ENCODE measurements at places on chromosomes 5 and 9.
A peak's percentile ranks its signal among the peaks of the same experiment; 100 is the strongest.

GRCh38 chr5:116152169-116152568 is 67.3 kb downstream of the COMMD10 start:
- DNase-seq = no peak

DNA sequence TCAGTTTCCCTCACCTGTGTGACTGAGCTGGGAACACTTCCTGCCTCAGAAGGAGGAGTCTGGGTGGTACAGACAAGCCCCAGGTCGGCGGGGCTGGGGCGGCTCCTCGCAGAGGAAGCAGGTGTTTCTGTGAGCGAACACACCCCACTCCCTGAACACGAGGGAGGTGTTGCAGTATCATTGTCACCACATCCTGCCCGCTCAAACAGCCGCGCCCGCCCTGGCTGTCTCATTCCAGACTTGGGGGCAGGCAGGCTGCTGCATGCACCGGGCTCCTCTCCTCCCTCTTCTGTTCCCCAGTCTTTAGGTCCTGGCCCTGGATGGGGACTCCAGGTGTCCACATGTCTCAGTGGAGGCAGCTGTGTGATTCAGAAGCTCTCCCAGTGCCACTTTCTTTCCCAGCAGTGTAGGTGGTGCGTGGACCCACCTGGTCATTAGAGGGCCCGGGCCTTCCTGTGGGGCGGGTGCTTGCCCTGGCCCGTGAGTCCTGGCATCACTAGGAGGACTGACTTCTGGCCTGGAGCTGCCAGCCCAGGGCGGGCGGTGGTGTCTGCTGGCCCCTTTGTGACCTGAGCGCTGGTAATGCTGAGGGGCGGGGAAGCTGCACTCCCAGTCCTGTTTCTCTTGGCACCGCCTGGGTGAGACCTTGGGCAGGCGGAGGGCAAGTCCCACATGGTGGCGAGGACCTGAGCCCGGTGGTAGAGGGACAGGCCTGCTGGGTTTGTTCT is 18.3 kb upstream of the PHYHD1 start:
- DNase-seq = peak; percentile 68

- DNase-seq = no peak
Observed at GRCh38 chr9:131524665-131525315, 6.3 kb downstream of the UCK1 start.

DNA sequence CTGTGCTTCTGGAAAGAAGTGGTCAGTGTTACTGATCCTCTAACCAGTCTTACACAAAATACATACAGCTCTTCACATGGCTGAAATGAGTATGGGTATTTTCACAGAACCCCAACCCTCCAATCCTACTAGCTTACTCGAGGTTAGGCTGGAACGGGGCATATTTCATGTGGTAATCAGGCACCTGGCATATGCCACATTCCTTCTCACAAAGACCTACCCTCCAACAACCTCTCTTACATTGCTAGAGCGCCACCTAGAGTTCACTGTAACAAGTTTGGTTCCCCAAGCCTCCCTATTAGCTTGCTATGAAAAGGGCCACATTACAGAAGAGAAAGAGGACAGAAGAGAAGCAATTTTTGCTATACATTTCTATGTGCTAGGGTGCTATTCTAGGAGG is 597.3 kb downstream of the PRELID2 start:
- DNase-seq = no peak

- no peak for DNase-seq
Observed at GRCh38 chr5:61275841-61276240, 56.2 kb upstream of the ZSWIM6 start.

GRCh38 chr5:12920527-12920926 is 1016.3 kb upstream of the CTNND2 start:
- no peak for DNase-seq

DNA sequence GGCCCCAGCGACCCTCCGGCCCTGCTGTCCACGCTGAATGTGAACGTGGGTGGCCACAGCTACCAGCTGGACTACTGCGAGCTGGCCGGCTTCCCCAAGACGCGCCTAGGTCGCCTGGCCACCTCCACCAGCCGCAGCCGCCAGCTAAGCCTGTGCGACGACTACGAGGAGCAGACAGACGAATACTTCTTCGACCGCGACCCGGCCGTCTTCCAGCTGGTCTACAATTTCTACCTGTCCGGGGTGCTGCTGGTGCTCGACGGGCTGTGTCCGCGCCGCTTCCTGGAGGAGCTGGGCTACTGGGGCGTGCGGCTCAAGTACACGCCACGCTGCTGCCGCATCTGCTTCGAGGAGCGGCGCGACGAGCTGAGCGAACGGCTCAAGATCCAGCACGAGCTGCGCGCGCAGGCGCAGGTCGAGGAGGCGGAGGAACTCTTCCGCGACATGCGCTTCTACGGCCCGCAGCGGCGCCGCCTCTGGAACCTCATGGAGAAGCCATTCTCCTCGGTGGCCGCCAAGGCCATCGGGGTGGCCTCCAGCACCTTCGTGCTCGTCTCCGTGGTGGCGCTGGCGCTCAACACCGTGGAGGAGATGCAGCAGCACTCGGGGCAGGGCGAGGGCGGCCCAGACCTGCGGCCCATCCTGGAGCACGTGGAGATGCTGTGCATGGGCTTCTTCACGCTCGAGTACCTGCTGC is 839 bp downstream of the KCNV2 start:
- DNase-seq = no peak

DNA sequence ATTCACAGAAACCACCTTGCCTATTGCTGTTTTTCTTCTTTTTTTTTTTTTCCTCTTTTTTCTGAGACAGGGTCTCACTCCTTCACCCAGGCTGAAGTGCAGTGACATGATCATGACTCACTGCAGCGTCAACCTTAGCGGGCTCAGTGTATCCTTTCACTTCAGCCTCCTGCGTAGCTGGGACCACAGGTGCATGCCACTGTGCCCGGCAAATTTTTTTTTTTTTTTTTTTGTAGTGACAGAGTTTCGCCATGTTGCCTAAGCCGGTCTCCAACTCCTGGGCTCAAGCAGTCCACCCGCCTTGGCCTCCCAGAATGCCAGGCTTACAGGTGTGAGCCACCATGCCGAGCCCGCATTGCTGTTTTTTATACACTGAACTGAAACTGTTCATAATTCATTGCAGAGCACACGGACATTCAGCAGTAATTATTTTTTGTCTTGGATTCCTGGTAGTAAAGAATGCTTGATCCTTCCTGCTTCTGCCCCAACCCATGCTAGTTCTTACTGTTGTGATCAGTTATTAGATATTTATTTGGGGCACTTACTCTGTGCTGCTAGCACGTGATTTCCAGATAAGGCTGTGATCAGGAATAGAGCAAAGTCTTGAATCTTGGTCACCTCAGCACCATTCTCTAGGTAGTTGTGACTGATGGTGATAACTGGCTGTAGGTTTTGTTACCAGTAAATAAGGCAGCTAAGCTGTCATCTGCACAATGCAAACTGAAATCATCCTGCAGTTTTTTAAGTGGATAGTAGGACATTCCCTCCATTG is 14.0 kb downstream of the MAP3K1 start:
- peak; percentile 49 for DNase-seq

- no peak for DNase-seq
Observed at GRCh38 chr9:123053711-123054110, 20.2 kb downstream of the GPR21 start.

DNA sequence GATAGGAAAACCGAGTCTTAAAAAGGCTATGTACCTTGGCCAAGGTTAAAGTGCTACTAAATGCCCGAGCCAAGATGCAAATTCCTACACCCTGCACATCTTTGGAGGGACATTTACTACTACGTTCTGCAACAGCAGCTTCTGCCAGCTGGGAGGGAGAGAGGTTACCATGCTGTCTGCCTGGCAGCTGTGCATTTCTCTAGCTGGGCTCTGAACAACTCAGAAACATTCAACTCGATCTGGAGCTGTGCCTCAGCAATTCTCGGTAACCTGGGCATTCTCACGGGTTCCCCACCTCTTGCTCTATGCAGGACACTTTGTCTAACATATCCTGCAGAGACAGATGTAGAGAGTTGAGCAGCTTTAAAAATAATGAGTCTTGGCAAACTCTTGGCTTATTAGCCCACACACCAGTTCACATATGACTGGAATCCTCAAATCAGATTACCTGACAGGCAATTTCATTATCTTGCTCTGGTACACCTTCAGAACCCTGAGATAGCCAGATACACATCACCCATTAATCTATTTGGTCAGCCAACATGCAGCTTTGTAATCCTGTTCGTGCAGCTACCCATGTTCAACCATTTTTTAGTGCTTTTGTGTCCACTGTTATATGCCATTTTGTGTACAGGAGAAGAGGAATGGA is 115.8 kb downstream of the EFNA5 start:
- DNase-seq = no peak

DNA sequence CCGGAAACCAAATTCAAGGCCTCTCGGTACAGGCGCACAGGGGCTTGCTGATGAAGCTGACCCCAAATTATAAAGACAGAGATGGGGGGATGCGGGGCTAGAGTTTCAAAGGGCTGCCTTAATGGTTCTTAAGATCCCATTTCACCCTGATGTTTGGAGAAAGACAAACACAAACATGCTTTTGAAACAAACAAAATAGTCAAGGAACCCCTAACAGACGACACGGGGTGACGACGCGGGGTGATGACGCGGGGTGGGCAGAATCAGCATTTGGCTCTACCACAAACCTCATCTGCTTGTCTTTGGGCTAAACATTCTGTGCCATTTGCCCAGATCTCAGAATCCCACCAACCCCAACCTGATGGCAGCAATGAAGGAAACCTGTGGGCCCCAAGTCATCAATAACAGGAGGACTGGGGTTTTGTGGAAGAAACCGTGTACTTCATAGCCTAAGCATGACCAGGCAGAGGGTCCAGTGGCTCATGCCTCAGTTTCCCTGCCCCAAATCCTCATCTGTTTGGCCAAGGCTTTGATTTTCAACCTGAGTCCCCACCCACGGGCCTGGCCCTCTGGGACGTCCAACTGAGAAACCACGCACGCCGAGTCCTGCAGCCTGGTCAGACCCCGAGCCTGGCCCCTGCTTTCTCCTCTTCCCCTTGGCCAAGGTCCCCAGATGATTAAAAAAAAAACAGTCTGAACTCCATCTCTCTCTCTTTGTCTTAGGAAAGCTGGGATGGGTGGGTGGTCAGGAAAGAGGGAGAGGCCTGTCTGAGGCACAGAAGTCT is 148.5 kb downstream of the COL23A1 start:
- DNase-seq = no peak

GRCh38 chr9:84270847-84271530 is 69.6 kb downstream of the SLC28A3 start:
- no peak for DNase-seq

DNA sequence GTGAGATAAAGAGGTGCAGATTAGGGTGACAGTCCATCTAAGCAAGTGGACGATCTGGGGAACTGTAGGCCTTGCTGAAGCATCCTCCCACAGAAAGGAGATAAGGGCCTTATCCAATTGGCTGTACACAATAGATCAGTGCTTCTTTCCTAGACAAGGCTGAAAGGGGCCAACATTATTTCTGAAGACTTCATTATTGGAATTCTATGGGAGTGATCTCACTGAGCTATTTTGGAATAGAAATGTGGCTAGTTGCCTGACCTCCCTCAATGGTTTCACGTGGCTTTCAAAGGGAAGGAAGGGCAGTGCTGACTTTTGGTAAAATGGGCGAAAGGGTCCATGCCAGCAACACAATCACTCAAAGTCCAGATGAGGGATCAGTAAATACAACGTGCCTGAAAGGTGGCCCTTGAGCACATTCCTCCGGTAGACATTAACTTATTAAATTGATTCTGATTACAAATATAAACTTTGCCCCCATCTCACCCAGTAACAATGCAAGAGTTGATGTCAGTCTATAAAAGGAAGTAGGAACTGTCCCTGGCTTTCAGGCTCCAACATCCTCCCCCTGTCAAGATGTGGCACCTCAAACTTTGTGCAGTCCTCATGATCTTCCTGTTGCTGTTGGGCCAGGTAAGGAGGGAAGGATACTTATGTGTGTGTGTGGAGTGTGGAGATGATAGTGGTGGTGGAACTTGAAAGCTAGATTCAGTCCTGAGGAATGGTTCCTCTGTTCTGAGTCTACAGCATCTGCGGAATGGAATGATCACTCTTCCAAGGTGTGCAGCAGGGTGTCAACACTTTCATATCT is at the start of gene LEAP2:
TSS of gene LEAP2 (plus strand) at position 550 of the 811 bp plus-strand sequence. CDS start at position 577, 27 bp downstream.
- no peak for DNase-seq

GRCh38 chr9:98594546-98595160 is 114.1 kb downstream of the GABBR2 start:
- no peak for DNase-seq
